Activated T-cell treated with anti-CD3 and anti-CD28 coated beads, Interleukin-2, amount 50 U/mL, for 72 hours (primary cell): ENCODE measurements at places on chromosomes 16 and 17.

DNA sequence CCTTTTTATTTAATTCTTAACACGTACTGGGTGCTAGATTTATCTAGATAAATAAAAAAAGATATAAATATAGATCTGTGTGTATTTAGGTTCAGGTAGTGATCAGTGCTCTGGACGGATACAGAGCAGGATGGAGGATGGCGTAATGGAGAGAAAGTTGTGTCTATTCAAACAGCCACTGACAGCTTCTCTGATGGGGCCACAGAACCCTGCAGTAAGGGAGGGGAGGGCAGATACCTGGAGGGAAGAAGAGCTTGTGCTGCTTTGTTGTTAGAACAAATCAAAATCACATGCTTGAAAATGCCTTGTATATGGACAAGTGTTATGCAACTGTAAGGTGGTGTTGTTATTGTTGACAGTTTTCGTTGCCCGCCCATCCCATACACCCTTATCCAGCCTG lies 170.2 kb downstream of the UTP18 start:
- DNase-seq: no peak

- DNase-seq: no peak
Measured at GRCh38 chr16:81830845-81831540, 51.9 kb downstream of the PLCG2 start.

DNA sequence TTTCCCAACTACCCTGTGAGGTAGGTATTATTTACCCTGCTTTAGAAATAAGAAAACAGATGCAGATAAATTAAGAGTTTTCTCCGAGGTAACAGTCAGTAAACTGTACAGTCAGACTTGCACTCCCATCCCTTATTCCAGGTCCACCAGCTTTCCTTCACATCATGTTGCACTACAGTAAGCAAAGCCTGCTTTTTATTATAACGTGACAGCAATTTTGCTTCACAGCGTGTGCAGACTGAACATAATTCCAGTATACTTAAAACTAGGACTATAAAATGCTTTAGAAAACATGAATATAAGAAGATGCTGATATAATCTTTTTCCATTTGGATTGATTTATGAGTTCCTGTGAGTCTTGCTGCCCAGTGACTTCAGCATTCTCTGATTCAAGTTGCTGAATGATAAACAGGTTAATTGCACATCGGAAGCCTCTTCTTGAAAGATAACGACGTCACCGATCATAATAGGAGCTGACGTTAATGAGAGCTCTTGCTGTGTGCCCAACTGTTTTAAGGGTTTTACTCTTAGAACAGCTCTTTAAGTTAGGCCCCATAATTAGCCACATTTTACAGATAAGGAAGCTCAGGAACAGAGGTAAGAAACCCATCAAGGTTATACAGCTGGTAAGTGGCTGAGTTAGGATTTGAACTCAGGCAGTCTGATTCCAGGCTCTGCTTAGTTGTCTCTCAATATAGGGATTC lies 1.4 kb downstream of the LIG3 start:
- no peak for DNase-seq

DNA sequence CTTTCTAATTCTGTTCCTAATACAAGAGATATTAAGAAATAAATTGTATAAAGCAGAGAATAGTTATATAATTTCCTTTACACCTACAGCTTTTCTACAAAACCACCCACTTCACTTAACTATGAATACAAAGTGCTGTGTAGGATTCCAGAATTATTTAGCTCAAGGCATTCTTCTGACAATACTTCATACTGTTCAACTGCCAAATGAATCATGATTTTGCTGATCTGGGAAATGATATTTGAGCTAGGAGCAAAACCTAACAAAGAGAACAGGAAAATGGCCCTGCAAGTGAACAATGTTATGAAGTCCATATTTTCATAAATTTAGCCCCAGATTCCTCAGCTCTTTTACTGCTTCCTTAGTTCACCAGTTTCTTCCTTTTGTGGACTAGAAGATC lies 12.9 kb downstream of the BBS2 start:
- DNase-seq: no peak

DNA sequence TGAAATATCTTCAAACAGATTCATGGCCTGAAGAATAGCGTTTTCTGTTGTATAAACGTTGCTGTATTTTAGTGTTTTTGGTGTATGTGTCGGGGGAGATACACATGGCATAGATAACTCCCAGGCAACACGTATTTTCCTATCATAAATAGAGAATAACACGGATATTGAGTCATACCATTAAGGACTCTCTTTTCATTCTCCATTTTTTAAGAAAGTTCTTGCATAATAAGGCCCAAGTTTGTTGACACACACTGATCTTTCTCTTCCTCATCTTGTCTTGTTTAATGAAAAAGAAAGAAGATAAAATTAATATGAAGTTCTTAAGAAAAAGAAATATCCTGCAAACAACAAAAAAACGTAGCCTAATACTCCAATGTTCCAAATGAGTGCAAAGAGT lies 13.4 kb downstream of the ABCA8 start:
- no peak for DNase-seq

DNA sequence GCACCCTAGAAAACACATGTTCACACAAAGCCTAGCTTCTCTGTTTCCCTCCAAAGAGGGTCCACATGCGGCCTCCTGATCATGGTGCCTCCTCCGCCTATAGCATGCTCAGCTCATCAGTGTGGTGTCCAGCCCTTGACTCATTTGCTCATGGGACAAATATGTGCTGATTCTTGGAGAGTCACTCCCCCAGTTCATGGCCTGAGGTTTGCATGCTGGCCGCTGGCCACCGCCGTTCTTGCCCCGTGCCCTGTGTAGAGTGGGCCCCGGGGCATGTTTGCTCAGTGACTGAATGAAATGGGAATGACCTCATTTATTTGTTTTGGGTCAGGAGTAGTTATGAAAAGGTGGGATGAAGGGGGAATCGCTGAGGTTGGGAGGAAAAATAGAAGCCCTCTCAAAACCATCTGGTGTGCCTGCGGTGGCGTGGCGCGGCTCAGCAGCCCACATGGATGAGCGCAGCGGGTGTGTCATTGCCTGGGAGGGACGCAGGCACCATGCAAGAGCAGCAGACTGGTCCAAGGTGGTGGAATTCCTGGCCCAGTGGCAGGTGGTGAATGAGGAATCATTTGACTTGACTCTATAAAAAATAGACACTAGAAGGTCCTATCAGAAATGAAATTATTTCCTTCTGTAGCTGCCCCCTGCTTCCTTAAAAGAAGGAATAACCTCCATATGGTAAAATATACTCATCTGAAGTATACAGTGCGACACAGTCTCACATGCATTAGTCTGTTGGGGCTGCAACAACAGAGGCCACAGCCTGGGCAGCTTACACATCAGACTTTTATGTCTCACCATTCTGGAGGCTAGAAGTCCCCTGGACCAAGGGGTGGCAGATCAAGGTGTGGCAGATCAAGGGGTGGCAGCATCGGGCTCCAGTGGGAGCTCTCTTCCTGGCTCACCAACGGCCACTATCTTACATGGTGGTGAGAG lies 31.7 kb downstream of the CRISPLD2 start:
- no peak for DNase-seq

DNA sequence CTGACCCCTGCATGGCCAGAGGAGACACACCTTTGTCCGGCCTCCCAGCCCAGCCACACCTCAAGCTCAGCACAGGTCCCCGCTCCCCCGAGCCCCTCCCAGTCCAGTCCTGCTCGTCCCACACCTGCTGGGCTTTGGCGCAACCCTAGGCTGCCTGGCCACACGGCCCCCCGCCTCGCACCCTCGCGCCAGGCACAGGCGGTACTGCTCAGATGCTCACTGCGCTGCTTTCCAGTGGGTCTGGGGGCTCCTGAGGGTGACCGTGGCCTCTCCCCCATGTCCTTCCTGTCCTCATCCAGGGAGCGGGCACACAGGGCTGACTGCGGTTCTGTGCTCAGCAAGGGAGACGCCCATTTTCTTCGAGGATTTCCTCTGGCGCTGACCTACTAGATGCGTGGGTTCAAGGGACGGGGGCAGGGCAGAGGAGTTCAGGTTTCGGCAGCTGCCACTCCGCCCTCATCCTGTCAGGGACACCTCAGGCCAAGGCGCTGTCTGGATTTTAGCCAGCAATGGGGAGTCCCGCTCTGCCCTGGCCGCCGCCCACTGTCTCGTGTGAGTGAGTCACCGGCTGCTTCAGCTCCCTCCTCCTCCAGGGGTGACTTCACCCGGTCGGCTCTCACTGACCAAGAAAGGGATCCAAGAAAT lies 118.0 kb upstream of the ZNF469 start:
- DNase-seq: peak; percentile 89

DNA sequence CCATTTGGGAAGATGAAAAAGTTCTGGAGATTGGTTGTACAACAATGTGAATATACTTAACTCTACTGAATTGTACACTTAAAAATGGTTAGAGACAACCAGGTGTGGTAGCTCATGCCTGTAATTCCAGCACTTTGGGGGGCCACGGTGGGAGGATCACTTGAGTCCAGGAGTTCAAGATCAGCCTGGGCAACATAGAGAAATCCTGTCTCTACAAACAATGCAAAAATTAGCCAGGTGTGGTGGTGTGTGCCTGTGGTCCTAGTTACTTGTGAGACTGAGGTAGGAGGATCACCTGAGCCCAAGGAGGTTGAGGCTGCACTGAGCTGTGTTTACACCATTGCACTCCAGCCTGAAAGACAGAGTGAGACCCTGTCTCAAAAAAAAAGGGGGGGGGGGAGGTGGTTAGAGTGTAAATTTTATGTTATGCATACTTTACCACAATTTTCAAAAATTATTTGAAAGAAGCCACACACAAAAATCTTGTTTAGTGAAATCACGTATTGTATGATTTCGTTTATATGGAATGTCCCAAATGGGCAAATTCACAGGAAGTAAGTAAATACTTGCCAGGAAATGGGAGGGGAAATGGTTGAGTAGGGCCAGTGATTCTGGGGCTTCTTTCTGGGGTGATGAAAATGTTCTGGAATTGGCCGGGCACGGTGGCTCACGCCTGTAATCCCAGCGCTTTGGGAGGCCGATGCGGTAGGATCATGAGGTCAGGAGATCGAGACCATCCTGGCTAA lies 37.1 kb upstream of the AMZ2 start:
- no peak for DNase-seq

DNA sequence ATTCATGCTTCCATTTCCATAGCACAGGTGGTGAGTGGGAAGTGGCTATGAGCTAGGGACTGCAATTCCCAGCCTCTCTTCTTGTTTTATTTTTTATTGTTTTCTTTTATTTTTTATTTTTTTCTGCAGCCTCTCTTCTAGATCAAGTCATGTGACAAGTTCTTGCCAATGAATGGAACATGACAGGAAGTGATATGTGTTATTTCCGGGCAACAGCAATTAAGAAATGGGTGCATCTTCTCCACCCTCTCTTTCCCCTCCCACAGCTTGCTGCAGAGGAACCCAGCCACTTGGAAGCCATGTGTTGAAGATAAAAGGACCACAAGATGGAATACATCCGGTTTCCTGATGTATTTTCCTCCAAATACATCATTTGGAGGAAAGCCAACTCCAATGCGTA lies 23.6 kb downstream of the IRX5 start:
- no peak for DNase-seq
